ENCODE measurements at places on chromosomes 7 and 10.

GRCh38 chr7:151632750-151633515, 113.2 kb upstream of the RHEB start:
- no peak for DNase-seq

GRCh38 chr7:123047955-123048354, 52.5 kb upstream of the TAS2R16 start:
- DNase-seq = no peak

- DNase-seq = no peak
These were observed 60.0 kb downstream of the RALA start for GRCh38 chr7:39683216-39683845.

- DNase-seq = no peak
These were observed 127.5 kb downstream of the COL28A1 start for GRCh38 chr7:7408001-7408770.

- DNase-seq = no peak
These were observed 57.3 kb downstream of the INPP5F start for GRCh38 chr10:119782981-119783664.

- DNase-seq = no peak
These were observed 525.1 kb upstream of the IGFBP3 start for GRCh38 chr7:46446151-46446550.

GRCh38 chr10:76717141-76717540, 920.5 kb downstream of the KCNMA1 start:
- DNase-seq = no peak

- no peak for DNase-seq
These were observed 85.8 kb downstream of the ZNF92 start for GRCh38 chr7:65459438-65459837.

- DNase-seq = no peak
These were observed 102.0 kb upstream of the ARMC3 start for GRCh38 chr10:22825841-22826240.

DNA sequence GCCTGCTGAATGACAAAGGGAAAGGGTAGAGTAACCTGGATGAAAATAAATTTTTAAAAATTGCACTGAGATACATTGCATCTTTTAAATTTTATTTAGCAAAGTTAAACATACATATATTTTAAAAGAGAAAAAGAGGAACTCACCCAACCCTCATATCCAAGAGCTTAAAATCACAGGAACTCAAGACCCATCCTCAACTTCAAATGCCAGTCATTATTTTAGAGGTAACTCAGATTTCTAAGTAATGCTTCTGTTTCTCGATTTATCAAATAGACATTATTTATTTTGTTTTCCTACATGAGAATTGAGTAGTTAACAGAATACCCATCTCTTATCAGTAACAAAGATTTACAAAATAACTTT, 32.4 kb upstream of the KMT2E start:
- DNase-seq = no peak

GRCh38 chr7:3771906-3772305, 470.9 kb downstream of the SDK1 start:
- no peak for DNase-seq

GRCh38 chr10:103736044-103736443, 119.3 kb downstream of the SH3PXD2A start:
- DNase-seq = no peak

- DNase-seq = no peak
These were observed 96.3 kb downstream of the ALOX5 start for GRCh38 chr10:45470098-45471012.

GRCh38 chr7:85764034-85764433, 577.2 kb upstream of the SEMA3D start:
- DNase-seq = no peak

GRCh38 chr7:111732923-111733322, 170.6 kb upstream of the IMMP2L start:
- DNase-seq = no peak

GRCh38 chr7:20241911-20242261, 24.7 kb upstream of the MACC1 start:
- no peak for DNase-seq

DNA sequence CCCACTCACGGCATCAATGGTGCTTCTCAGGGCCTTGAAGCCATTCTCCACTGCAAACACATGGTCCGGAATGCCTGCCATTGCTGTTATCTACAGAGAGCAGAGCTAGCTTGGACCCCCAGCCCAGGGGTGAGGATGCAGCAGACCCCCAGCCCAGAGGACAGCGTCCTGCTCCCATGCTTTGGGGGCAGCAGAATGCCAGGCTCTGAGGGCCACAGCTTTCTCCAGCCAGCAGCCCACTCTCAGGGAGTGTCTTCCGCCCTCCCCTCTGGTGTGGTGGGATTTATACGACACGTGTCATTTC, 48.1 kb upstream of the MSMB start:
- DNase-seq = no peak

DNA sequence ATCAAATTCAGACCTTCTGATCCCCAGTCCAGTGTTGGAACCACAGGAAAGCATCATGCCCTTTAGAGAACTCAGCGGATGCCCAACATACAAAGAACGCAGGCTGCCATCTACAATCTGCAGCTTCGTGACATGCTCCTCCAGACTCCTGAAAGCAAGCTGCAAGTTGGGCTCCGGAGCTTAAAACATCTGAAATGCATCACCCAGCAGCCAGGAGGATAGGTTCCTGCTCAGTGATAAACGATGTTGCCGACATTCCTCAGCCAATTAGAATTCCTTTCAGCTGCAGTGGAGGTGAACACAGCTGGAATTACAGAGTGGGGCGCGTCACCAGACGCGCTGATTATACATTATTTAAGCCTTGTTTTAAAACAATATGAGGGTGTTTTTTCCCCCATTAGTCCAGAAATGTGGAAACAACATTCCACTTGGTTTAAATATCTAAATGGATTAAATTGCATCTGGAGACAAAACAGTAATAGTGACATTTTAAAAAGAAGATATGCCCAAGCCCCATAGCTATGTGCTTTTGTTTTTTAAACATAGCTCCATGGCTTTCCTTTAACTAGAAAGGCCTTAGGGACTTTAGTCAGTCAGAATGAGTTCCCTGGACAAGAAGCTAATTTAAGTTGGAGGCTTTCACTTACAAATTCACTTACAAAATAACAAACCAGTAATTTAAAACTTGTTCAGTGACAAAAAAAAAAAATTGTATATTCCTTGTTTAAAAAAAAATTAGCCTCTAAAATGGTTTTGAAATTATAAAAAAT, 6.3 kb downstream of the SMURF1 start:
- no peak for DNase-seq

GRCh38 chr10:75658036-75658435, 226.6 kb downstream of the LRMDA start:
- DNase-seq = no peak

GRCh38 chr10:12587451-12587888, 238.1 kb downstream of the CAMK1D start:
- no peak for DNase-seq

- DNase-seq = no peak
These were observed 583.6 kb upstream of the MGMT start for GRCh38 chr10:128883231-128884032.

DNA sequence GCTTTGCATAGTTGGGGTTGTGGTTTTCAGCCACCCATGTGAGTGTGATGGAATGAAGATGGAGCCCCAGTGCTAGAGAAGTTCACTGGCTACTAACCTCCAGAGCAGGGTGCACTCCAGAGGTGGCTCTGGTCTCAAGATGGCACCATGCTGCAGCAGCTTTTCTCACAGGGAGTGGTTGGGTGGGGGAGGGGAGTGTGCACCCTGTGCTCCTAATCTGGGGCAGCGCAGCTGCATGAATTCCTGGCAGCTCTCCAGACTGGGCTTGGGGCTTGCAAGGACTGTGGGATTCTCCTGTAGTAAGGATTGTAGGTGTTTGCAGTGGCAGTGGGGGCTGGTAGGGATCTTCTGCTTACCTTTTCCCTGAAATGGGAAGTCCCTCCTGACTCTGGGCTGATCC, 23.7 kb downstream of the PHTF2 start:
- DNase-seq = no peak

- no peak for DNase-seq
These were observed 216.7 kb upstream of the KCND2 start for GRCh38 chr7:120056227-120056626.

DNA sequence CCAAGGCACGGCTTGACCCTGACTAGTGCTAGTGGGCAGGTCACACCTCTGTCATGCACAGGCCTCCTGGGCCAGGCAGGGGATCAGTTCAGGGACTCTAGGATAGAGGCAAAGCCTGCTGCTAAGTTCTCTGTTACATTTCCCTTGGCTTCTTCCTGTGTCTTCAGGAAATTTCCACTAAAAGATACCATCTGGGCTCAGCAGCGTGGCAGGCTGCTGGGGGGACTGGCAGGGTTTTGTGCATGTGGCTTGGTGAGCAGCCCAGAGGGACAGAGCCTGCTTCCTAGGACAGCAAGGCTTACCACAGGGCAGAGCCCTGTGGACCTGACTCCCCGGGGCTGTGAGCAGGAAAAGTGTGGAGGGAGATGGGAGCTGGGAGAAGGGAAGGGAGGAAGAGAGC, 20.7 kb upstream of the ZNF32 start:
- DNase-seq = no peak

DNA sequence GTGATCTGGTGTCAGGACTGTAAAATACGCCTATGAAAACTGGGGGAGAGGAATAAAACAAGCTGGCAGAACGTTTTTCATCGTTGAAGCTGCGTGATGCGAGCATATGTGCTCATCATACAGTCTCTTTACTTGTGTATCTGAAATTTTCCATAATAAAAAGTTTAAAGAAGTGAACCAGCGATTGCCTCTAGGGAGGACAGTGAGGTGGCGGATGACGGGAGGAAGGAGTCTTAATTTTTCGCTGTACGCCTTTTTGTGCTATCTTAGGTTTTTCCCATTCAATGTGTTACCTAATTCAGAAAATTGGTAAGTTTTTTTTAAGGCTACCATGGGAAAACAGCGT, 891 bp upstream of the WAPL start:
- DNase-seq = no peak

DNA sequence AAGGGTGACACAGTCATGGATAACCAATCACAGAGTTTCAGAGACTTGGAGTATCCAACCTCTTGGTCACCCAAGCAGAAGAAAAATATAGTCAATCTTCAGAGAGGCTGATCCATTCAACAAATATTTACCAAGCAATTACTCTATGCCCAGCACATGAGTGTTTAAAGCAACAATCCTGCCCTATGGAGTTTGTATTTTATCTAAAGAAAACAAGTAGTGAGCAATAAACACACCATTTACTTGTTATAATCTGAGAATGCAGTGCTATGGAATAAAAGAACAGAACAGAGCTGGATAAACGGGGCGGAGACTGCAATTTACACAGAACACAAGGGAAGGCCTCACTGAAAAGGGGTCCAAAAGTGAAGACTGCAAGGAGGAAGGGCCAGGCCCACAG, 63.8 kb downstream of the GRB10 start:
- DNase-seq = no peak

DNA sequence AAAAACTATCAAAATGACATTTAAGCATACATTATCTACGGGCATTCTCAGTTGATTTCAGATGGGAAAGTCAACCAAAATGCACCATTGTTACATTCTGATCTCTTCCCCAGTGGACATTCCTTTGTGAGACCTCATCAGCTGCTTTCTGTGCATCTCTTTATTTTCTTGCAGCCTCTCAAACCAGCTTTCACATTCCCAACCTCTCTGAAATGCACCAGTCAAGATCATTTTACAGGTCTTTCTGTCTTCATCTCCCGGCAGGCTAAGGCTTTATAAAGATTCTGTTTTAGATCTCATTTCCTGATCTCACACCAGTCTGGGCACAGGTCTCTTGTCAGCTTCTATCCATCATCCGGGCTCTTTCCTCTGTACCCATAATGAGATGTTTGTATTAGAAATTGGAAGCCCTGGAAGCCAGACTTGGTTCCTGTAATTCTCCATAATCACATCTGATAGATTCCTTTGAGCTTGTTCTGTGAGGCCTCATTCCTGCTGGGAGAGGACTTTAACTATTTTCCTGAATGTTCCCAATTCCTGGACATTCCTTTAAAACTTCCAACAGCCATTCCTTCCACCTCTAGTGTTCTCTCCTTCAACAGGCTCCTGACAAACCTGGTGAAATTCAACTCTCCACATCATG, 44.3 kb upstream of the ARL4A start:
- DNase-seq = no peak

GRCh38 chr7:131166066-131166465, 161.6 kb upstream of the MKLN1 start:
- no peak for DNase-seq

- no peak for DNase-seq
These were observed 175.3 kb upstream of the KMT2E start for GRCh38 chr7:104838537-104839299.

DNA sequence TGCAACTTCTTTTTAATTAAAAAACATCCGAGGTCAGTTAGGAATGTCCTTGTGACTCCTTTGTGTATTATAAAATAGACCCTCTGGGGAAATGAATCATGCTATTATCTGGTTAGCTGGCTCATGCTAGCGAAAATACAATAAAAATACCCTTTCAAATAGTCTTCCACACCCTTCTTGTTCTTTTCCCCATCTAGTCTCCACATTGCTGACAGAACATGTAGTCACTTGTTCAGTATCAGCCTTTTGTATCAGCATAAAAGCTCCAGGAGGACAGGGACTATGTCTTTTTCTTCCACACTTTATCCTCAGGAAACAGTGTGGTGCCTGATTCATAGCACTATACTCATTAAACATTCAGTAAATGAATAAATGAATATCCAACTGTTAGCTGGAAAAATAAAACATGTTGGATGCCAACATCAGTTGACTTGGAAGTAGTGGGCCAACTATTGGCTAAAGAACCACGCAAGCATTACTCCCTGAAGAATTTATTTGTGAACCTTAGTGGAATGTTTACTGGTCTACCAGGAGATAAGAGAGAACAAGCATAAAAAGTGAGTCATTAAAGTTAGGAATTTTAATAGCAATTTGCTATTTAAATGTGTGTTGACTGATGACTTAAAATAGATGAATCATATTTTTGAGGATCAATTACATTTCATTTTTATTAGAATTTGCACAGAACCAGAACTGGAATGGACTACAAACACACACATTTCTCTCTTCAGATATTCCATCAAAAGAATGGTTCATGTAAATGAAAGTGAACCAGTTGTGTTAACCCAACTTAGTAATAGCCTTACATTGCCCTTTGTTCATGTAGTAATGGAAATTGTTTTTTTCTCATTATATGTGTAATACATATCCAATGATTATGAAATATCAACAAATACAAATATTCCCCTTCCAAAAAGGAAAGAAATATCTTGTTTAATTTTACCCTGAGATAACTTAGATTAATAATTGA, 129.6 kb downstream of the DKK1 start:
- no peak for DNase-seq

GRCh38 chr7:111038185-111038584, 52.7 kb upstream of the LRRN3 start:
- no peak for DNase-seq

DNA sequence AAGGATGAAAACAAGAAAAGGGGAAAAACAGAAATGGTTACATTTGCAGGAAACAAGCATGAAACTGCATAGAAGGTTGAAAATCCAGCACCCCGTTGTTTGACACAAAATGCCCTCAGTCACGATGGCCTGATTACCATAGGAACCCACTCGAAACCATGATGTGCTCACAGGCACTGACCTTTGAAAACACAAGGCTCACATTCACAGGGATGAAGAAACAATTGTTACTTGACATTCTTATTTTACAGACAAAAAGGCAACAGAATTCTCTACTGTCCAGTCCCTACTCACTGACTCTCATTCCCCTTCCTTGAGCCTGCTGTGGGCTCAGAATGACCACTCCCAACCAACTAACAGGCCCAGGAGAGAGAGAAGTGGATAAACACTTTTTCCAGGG, 131.4 kb upstream of the PDLIM1 start:
- DNase-seq = peak; percentile 29

GRCh38 chr7:143886826-143887477, 15.0 kb downstream of the TCAF1 start:
- DNase-seq = no peak

Data from hypothalamus (tissue), 51 donors.